ENCODE measurements at places on chromosomes 4 and X.

DNA sequence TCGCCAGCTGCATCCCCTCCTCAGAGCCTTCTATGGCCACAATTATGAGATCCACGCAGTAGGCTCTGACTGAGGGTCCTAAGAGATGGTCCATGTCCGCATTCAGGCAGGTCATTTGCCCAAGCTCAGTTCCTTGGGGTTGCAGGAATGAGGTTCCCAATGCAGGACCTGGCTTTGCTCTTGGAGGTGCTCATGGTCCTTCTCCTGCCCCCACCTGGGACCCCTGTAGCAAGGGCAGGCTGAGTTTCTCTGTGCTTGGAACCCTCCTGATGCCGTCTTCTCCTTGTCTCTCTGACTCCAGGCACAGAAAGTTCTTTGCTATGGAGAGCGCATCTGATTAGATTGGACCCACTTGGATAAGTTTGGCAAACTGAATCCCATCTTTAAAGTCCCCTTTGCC, 16.5 kb upstream of the SHOX start:
- DNase-seq = no peak

DNA sequence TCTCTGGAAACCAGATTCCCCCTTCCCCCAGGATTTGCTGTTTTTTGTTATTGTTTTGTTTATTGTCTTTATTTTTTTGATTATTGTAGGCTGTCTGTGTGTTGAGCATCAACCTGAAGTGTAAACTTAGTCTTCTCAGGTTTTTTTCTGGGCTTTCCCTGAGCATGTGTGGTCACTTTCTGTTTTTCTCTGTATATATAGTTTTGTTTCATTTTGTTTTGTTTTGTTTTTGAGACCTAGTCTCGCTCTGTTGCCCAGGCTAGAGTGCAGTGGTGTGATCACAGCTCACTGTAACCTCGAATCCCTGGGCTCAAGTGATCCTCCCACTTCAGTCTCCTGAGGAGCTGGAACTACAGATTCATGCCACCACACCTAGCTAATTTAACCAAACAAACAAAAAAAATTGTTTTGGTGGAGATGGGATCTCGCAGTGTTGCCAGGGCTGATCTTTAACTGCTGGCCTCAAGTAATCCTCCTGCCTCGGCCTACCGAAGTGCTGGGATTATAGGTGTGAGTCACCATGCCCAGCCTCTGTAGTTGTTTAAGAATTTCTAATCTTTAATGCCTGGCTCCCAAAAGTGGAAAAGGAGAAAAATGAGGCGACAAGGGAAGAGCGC, 9.1 kb downstream of the IL13RA1 start:
- no peak for DNase-seq

GRCh38 chr4:119653990-119654389, 25.4 kb upstream of the PDE5A start:
- DNase-seq = no peak

- no peak for DNase-seq
Measured at GRCh38 chrX:124619710-124620109, 273.3 kb downstream of the SH2D1A start.

- DNase-seq = peak; percentile 23
Measured at GRCh38 chr4:183342541-183343533, 20.6 kb upstream of the CLDN24 start.

- no peak for DNase-seq
Measured at GRCh38 chrX:4905576-4905975, 1192.1 kb upstream of the PRKX start.

GRCh38 chr4:67549123-67549522, 3.8 kb upstream of the CENPC start:
- DNase-seq = no peak

GRCh38 chr4:81870275-81870674, 398.6 kb upstream of the RASGEF1B start:
- DNase-seq = no peak

DNA sequence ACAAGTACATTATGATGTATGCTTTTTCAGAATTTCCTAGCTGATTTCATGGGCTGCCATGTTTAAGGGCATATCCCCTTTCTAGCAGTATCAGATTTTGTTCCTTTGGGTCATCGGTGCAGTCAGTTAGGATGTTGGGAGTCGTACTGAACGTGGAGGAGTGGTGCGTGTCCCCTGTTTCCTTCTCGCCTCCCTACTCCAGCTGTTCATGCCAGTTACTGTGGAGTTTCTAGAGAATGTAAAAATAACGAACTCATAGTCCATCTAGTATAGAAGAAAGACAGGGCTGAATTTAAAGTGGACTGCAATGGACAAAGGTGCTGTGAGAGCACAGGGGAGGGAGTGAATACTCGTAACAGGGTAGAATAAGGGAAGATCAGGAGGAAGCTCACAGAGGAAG, 111.3 kb downstream of the CEP135 start:
- DNase-seq = no peak

- DNase-seq = no peak
Measured at GRCh38 chrX:74351760-74352159, 47.8 kb downstream of the ZCCHC13 start.

- no peak for DNase-seq
Measured at GRCh38 chr4:101184668-101185067, 162.7 kb downstream of the PPP3CA start.

DNA sequence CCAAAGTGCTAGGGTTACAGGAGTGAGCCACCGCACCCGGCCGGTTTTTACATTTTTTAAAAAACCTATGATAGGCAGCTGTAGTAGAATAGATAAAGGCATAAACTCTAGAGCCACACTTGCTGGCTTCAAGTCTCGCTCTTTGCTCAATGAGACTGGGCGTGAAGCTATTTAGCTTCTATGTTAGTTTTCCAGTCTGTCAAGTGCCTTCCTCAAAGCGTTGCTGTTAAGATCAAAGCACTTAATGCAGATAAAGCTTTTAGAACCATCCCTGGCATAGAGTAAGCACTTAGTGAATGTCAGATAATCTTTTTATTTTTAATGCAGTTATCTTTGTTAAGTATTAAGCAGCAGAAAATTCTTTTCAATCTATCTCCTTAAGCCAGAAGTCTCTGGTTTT, 42.0 kb upstream of the BMPR1B start:
- no peak for DNase-seq

GRCh38 chr4:4488405-4489404, 53.1 kb downstream of the STX18 start:
- DNase-seq = peak; percentile 76

DNA sequence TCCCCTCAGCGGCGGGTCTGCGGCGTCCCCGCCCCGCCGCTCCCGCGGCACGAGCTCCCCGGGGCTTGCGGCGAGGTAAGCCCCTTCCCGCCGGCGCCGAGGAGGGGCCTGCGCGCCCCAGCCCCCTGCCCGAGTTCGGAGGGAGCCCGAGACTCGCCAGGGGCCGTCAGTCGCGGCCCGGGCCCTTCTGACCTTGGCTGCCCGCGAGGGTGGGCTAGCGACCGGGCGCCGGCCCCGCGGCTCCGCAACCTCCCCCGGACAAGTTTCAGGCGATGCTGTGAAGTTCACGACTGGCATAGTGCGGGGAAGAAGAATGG, 554 bp downstream of the CDKL5 start:
- DNase-seq = peak; percentile 18

DNA sequence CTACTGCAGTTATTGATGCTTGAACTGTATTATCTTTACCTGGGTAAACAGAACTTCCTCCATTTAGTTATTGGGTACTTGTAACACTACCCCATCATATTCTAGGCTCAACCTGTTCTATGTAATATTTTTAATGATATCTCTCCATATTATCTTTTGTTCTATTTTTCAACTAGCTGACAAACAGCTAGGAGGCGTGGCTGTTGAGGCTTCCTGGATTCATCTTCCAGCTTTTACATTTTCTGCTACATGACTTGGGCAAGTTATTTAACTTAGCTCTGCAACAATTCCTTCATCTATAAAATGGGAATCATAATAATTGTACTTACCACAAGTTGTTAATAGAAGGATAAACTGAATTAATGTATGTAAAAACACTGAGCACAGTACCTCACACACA, 349.3 kb downstream of the PTTG2 start:
- no peak for DNase-seq

DNA sequence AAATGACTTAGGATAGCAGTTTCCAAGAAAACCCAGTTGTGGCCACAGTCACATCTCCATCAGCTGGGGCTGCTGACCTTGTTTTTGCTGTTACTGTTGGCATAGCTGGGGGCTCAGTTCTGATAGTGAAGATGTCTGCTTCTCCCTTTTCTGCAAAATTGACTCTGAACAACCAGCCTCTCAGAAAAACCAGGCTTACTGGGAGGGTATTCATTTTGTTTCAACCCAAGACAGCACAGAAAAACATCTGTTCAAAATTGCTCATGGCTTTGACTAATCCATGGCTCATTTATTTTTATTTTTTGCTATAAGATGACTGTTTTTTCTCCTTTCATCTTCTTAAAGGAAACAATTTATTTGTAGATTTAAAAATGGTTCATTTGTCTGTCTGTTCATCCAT, 53.1 kb downstream of the RASL11B start:
- DNase-seq = no peak

GRCh38 chrX:7158468-7158990, 10.6 kb upstream of the PUDP start:
- no peak for DNase-seq

GRCh38 chr4:139144161-139144859, 32.7 kb downstream of the ELF2 start:
- DNase-seq = no peak

DNA sequence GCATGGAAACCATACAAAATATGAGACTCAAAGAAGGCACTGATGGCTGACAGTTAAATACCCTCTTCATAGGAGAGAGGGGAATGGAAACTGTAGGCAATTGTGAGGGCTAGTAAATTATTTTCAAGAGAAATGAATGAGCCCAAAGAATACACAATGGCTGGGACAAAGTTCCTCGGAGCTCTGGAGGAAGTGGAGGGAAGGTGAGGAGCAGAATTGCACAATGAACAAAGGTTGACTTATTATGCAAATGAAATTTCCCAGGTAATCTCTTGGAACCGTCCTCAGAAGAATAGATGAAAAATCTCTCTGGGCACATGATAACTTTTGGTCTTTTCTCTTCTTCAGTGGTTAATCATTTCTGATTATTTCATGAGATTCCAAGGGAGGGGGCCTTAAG, 202.6 kb upstream of the VCX start:
- no peak for DNase-seq

DNA sequence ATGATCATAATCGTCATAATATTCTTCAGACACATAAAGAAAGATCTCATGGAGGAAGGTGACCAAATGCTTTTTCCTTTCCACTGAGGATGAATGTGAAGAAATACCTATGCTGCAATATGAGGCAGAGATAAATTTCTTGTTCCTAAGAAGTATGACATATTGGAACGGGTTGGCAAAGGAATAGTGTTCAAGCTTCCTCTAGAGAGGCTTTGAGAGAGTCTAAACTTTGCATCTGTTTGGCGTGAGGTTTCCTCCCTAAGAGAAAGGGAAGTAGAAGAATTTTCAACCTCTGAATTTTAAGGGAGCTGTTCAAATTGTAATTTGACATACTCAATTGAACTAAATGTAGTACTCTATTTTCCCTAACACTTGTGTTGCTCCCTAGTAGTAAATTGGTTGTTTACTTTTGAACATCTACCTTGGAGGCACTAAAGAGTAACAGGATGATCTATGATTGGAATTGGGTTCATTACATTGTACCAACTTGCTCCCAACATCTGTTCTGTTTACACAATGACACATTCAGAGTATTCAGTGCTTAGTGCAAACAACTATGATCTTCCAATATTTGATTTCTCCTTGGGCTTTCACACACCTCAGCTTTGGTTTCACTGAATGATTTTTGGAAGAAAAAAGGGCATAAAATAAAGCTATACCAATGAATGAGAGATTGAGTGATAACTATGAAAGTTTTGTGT, 122.0 kb downstream of the CORIN start:
- DNase-seq = no peak

DNA sequence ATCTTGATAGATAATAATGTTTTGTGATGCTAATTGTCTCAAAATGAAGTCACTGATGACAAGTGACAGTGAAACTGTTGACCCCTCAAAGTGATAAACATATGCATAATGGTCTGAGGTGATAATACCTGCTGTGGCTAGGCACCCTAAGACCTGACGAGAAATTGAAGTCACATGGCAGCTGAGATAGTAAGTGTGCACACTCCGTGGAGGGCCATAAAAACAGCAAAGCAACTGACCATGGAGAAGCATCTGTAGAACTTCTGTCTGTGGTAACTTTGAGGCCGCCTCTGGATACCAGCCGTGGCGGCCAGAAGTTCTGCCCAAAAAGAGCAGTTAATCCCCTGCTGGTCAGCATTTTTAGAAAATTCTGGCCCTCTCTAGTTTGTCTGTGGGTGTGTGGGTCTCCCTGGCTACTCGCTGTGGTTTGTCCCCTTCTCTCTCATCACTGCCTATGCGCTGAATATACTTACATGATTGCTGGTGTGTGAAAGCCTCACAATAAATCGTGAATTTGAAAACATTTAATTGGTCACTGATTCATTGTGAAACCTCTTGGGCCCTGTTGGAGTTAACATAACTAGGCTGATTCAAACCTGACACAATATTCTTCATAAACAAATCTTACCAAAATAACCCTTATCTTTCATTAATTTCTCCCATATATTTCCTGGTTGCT, 50.6 kb downstream of the CCDC149 start:
- DNase-seq = no peak

DNA sequence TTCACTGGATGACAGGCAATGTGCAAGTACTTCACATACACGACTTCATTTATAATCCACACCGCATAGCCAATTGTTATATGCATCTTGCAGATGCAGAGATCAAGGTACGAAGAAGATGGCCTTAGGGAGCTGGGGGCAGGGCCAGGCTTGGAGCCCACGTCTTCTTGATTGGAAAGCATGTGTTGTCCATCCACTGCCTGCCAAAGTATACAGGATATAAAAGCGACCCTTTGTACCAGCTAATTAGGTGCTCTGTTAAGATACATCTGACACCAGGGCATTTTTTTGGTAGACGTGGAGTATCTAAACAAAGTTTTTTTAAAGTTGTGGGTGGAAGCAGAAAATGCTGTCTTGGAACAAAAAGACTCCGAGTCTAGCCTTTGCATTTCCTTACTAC, 1.4 kb downstream of the C4orf36 start:
- DNase-seq = no peak

GRCh38 chrX:145213504-145213903, 33.8 kb upstream of the SPANXN1 start:
- no peak for DNase-seq

DNA sequence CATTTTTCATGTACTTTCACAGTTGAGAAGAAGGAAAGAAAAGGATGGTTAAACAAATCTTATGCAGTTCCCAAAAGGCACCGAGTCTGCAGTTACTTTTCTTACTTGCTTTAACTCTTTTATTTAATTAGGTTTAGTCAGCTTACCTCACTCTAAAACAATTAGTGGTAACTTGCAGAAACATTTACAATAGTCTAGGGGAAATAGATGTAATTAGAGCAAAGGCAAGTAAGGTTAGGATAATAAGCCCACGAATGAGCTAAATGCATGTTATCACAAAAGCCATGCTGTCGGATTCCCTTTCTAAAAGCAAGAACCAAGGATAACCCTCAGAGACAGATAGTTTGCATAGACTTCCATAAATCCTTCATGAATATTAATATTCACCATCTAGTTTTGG, 82.0 kb upstream of the VCX2 start:
- DNase-seq = no peak

GRCh38 chr4:108030332-108030731, 40.6 kb downstream of the HADH start:
- peak; percentile 79 for DNase-seq

All from activated T-cell treated with anti-CD3 and anti-CD28 coated beads, Interleukin-2, amount 50 U/mL, for 48 hours (primary cell).